NCI-H526 treated with DMSO at 0.1 percent for 48 hours (cell line): ENCODE measurements at places on chromosomes 1 and 21.
A peak's percentile ranks its signal among the peaks of the same experiment; 100 is the strongest.

GRCh38 chr1:147902253-147902845 lies at the start of gene GJA8:
GJA8 (plus strand) TSS chr1:147902795; CDS start chr1:147907956, 5,161 bp downstream.
- no peak for DNase-seq

DNA sequence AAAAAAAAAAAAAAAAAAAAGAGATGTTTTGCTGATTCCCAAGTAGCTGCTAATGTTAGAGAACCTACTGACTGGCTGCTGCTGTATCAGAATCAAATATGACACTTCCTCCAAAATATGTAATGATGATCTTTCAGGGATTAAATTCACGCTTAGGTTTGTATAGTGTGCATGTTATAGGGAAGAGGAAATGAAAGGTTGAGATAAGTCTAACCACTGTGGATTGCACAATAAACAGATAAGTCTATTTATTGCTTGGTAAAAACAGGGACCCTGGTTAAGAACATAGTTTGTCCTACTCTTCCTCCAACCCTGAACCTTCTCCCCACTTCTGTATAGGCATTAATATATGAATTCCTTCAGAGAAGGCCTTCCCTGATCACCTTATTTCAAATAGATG lies 13.2 kb downstream of the RC3H1 start:
- no peak for DNase-seq

DNA sequence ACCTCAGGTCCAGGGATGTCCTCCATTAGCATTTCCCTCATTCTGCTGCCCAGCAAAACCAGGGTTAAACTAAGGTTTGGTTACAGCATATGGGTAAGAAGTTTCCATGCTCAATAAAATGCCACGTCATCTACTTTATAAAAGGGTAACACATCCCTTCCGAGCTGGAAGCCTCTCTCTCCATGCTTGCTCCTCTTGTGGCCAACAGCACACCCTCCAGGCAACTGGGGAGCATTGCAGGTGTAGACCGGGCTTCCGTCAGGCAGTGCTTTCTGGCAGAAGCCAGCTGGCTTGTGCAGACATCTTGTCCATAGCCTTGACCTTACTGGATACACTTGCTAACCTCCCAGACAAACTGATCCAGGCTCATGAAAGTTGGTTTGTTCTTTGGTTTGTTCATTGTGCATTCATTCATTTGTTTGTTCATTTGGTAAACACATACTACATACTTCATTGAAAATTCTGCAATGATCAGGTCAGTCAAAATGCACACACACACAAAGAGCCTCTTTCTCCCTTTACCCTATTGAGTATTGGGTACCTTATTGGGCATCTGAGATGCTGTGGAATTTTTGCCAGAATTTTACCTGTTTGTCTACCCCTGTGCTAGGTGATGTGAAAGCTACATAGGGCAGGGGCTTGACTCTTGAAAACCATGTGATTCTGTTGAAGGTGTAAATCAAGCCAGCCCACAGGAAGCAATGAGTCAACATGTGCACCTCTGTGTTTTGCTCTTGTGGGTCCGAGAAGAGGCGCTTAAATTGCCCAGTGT lies 422.8 kb downstream of the CAMTA1 start:
- peak; percentile 33 for DNase-seq

- DNase-seq: no peak
These were observed 29.4 kb upstream of the SLC19A1 start for GRCh38 chr21:45571641-45572040.

DNA sequence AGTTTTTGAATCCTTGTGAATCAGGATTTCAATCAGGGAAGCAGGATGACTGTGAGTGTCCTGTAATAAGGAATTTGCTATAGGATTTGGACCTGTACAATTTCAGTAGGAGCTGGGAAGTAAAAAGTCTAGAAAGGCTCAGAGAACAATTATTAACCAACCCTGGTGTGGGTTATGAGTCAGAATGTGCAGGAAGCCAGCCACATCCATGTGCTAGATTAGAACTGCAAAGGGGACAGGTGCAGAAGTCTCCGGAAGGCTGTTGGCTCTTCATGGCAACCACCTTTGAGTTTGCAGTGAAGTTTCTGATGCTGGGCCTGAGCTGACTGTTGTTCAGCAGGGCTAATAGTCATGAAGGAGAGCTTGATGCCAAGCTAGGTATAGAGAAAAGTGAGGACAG lies 70.7 kb downstream of the SPATA46 start:
- no peak for DNase-seq

DNA sequence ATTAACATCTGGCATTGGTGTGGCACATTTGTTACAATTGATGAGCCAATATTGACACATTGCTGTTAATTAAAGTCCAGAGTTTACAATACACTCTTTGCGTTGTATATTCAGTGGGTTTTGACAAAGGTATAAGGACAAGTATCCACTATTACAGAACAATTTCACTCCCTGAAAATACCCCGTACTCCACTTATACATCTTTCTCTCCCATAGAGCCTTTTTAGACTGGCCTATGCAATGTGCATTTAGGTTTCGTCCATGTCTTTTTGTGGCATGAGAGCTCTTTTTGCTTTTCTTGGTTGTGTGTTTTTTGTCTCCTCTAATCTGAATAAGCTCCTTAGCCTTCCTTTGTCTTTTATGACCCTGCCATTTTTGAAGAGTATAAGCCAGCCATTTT lies 40.6 kb upstream of the TSNAX start:
- DNase-seq: no peak

GRCh38 chr1:145916745-145917144 lies 1.8 kb downstream of the PEX11B start:
- no peak for DNase-seq

- DNase-seq: peak; percentile 12
These were observed 330.9 kb downstream of the S1PR1 start for GRCh38 chr1:101567582-101568189.

DNA sequence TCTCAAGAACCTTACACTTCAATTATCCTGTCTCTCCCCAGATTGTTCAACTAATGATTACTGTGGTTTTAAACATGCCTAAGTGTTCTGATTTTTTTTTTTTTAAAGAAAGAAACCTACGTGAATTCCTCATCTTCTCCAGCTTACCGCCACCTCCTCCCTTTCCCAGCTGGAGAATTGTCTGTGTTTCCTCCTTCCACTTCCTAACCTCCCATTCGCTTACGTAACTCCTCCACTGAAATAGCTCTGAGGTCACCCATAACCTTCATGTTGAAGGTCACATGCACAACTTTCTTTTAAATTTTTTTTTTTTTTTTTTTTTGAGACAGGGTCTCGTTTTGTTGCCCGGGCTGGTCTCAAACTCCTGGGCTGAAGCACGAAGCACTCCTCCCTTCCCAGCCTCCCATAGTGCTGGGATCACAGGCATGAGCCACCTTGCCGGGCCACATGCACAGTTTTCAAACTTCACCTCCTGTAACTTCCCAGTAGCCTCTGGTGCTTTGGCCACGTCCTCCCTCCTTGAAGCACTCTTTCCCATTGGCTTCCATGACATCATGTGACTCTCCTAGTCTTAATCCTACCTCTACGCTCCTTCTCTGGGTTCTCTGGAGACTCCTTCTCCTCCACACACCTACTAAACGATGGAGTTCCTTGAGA lies 9.8 kb upstream of the CAPZB start:
- DNase-seq: no peak

GRCh38 chr1:214326406-214326805 lies 45.4 kb downstream of the SMYD2 start:
- peak; percentile 0 for DNase-seq

GRCh38 chr21:22536509-22536908 lies 1538.3 kb downstream of the NCAM2 start:
- no peak for DNase-seq

- DNase-seq: no peak
These were observed 332.1 kb downstream of the KIF26B start for GRCh38 chr1:245486775-245487470.

- DNase-seq: no peak
These were observed 106.9 kb downstream of the SEC16B start for GRCh38 chr1:177862916-177863315.

DNA sequence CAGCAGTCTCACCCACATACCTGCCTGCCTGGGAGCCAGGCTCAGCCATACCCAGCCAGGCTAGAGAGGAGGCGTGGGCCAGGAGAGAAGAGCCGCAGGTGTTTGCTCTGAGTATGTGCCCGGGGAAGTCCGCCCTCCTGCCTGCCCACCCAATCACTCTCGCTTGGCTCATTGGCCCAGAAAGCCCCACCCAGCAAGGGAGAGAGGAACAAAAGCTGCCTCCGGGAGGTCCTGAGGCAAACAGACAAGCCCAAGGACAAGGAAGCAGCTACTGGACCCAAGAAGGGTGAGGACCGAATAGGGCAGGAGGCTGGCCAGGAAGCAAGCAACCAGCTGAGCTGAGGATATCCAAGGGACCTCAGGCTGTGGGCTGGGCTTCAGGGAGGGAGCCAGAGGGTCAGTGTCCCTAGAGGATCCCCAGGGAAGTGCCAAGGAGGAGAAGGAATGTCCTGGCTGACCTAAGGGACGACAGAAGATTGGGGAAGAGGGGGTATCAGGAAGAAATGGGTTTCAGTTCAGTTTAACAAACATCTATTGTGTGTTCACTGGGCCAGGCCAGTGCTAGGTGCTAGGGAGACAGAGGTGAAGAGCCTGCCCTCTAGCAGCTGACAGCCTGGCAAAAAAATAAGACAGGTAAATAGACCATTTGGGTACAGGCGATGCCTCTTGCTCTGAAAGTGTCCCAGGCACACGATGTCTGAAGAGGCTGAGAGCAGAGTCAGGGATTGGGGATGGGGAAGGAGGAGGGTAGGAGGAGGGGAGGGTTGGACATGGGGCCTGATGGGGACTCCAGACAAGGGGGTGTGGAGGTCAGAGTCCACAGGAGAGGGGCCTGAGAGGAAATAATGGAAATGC lies at the start of gene GJB4:
Gene GJB4, plus strand, starts transcription at position 238 of the 855 bp plus-strand sequence. CDS start 1,515 bp downstream, outside the sequence.
- DNase-seq: no peak

DNA sequence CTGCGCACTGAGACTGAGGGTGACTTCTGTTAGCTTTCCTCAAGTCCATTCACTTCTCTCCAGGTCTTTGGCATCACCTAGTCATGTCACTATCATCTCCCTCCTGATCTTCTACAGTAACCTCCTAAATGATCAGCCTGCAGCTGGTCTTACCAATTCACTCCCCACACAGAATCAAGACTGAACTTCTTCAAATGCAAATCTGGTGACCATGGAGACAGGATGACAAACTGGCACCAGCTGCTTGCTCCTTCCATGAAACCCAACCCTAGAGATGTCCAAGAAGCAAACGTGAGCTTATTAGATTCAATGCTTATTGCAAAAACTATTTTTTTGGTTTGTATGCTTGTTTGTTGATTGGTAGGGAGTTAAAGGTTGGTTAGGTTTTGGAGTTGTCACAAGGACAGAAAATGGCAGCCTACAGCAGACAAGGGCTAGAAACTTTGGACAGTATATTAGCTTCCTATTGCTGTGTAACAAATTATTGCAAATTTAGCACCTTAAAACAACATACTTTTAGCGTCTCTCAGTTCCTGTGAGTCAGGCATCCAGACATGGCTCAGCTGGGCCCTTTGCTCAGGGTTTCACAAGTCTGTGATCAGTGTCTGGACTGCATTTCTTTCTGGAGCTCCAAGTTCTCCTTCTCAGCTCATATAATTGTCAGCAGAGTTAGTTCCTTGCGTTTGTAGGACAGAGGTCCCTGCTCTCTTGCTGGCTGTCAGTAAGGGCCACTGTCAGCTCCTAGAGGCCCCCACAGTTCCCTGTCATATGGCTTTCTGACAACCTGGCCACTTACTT lies 53.3 kb upstream of the GJA8 start:
- DNase-seq: peak; percentile 95

- DNase-seq: peak; percentile 93
These were observed 500 bp downstream of the FAM20B start for GRCh38 chr1:179025975-179026812.

DNA sequence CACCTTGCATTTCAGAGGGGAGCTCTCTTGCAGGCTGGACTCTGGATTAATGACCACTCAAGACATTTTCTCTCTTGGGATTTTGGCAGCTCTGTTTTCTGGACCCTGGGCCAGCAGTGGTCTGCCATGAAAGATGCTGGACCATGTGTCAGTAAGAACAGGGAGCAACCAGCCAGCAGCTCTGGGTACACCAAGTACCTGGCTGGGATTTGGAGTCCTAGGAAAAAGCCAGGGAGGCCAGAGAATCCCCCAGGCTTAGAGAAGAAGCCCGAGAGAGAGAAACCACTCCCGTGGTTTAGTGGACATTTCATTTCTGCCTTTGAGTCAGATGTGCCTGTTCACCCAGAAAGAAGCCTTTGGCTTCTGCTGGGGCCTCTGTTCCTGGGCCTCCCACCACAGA lies 2.5 kb downstream of the NFASC start:
- no peak for DNase-seq

GRCh38 chr1:163670989-163671757 lies 349.4 kb downstream of the NUF2 start:
- DNase-seq: no peak

GRCh38 chr1:16631248-16632043 lies 18.1 kb upstream of the NBPF1 start:
- DNase-seq: no peak

GRCh38 chr1:169312084-169312954 lies 55.3 kb downstream of the NME7 start:
- DNase-seq: no peak
